Osteocyte (in vitro differentiated cells): ENCODE measurements at places on chromosomes 7 and 10. TPM values are rescaled to one million over a fixed set of nuclear protein-coding genes. Genes with fewer than 3 reads are reported as not detected.

CXCL12 gene
- total RNA-seq: 153 and 169 TPM in 2 replicates

MYL10 gene
- total RNA-seq: 0.52 TPM in 1 of 2 replicates, not detected in the other

MBLAC1 gene
- total RNA-seq: 2.3 TPM in 2 replicates

SYT15 gene
- 10.3 and 12.5 TPM in 2 replicates for total RNA-seq

EIF3B gene
- 132 and 133 TPM in 2 replicates for total RNA-seq

MPP7 gene
- 37.4 and 41.9 TPM in 2 replicates for total RNA-seq

EIF5AL1 gene
- total RNA-seq: 0.10 TPM in 1 of 2 replicates, not detected in the other

VWDE gene
- total RNA-seq: not detected in 2 replicates

SUFU gene
- 16.4 and 16.9 TPM in 2 replicates for total RNA-seq

AS3MT gene
- total RNA-seq: 2.7 and 2.8 TPM in 2 replicates

PPP1R17 gene
- total RNA-seq: not detected in 2 replicates

FRMD4A gene
- total RNA-seq: 236 and 267 TPM in 2 replicates

TRA2A gene
- total RNA-seq: 78.8 and 79.0 TPM in 2 replicates

PRTFDC1 gene
- 2.7 and 4.4 TPM in 2 replicates for total RNA-seq

NEURL1 gene
- total RNA-seq: 1.0 and 2.5 TPM in 2 replicates

OPN4 gene
- total RNA-seq: not detected in 2 replicates

TMEM176A gene
- not detected in 2 replicates for total RNA-seq

WDR86 gene
- total RNA-seq: 0.39 TPM in 1 of 2 replicates, not detected in the other

ABCA13 gene
- total RNA-seq: 0.63 and 1.1 TPM in 2 replicates

GPER1 gene
- 2.5 and 3.0 TPM in 2 replicates for total RNA-seq
